ENCODE measurements at places on chromosomes 1 and 21. TPM values are rescaled to one million over a fixed set of nuclear protein-coding genes. Genes with fewer than 3 reads are reported as not detected.

GRCh38 chr1:160685266-160685665, 26.4 kb downstream of the CD48 start:
- no peak for DNase-seq

DNA sequence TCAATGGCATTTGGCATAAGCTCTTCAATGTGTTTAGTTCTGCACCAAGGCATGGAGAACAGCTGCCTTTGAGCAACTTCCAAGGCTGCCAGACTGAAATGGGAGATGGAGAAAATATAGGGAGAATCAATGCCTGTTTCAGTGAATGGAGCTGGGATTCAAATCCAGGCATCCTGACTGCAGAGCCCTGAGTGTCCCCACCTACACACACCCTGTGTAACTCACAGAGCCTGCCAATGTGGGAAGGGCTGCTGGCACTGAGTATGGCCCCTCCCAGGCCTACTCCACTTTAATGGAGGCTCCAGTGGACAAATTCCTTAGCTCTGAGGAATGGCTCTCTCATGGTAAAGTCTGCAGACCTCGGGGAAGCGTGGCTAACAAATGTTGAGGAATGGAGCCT, 145.6 kb upstream of the TNR start:
- DNase-seq = no peak

OR2M3 gene
- total RNA-seq = not detected

DNA sequence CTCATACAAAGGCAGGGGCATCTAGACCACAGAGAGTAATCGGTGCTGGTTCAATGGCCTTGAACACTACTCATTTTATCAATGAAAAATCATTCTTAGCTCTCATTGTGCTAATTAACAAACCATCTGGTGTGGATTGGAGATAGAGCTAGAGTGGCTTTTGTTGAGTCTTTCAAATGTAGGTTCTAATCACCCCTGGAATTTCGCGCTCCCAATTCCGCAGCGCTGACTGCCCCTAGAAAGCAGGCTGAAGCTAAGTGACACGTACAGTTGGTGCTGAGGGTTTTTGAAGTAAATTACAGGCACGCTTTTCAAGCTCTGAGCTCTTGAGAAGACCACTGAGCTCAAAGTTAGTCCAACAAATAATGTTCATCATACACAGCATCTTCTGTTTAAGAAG, 31.2 kb upstream of the CA6 start:
- no peak for DNase-seq

TSSK3 gene
- 2.7 TPM for total RNA-seq
